ENCODE measurements at places on chromosomes 3 and 15.

DNA sequence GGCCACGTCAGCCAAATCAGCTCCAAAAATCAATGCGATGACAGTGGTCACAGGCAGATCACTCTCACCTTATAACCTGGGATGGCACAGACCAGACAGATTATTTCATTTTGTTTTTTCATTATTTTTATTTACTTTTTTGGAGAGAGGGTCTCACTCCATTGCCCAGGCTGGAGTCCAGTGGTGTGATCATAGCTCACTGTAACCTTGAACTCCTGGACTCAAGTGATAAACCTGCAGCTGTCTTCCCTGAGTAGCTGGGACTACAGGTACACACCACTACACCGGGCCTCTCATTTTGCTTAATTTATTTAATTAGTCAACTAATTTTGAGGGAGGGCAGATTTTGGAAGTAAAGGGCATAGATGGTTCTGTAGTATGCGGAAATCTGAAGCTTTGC is 51.2 kb upstream of the ICE2 start:
- no peak for DNase-seq

GRCh38 chr3:122246199-122246598 is 62.7 kb downstream of the CASR start:
- DNase-seq, result no peak

DNA sequence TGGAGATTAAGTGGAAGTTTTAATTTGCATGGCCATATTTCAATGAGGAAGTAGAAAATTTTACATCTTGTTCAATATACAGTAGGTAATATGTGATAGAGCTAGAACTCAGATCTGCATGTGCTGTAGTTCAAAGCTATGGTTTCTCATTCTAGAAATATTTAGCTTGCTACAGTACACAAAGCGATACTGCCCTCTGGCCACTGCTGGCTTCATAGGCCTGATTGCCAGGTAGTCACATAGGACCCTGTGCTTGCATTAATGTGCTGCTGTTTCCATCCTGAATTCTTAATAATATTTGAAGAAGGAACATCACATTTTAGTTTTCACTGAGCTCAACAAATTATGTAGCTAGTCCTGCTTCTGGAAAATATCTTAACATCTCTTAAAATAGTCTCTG is 87.0 kb downstream of the PLSCR2 start:
- DNase-seq, result no peak

DNA sequence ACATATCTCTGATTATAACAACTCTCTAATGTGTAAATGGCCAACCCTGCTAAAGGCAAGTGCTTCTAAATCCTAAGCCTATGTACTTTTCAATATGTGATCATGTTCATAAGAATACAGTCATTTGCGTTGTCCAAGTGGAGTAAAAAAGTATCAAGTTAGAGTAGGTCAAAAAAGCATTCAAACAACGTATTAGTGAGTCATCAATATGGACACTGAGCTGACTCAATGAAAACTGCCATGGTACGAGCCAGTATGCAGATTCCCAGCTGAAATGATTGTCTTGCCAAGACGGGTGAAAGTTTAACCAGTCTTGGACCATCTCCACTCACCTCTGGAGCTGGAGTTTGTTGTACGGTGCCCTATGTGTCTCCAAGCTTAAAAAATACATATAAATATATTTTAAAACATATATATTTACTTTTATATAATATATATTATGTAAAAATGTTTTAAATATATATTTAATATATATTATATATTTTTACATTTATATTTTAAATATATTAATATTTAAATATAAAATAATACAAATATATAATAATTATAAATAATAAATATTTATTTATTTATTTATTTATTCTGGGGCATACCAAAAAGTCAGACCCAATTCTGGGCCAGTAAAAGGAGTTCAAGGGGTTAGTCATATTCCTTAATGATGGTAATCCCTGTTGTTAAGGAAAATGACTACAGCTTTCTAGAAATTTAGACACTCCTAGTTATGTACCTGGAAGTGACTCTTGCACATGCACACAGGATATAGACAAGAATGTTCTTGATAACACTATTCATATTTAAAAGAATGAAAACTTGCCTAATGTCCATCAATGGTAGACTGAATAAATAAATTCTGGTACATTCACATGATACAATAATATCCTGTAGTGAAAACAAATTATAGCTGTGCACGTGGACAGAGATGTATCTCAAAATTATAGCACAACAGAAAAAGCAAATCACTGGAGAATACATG is 27.2 kb downstream of the PLSCR4 start:
- DNase-seq, result no peak

DNA sequence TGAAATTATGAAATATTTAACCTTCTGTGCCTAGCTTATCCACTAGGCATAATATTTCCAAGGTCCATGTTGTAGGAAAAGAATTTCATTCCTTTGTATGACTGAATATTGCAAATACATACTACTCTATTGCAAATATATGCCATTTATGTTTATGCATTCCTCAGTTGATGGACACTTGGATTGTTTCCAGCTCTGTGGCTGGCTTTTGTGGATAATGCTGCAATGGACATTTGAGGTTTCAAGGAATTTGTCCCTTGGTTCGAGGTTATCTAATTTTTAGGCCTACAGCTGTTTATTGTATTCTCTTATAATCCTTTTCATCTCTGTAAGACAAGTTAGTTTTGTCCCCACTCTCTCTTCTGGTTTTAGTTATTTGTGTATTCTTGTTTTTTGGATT is 7.7 kb upstream of the AADACL2 start:
- DNase-seq, result no peak

GRCh38 chr3:42682301-42683070 is 2.9 kb upstream of the KLHL40 start:
- DNase-seq, result no peak

DNA sequence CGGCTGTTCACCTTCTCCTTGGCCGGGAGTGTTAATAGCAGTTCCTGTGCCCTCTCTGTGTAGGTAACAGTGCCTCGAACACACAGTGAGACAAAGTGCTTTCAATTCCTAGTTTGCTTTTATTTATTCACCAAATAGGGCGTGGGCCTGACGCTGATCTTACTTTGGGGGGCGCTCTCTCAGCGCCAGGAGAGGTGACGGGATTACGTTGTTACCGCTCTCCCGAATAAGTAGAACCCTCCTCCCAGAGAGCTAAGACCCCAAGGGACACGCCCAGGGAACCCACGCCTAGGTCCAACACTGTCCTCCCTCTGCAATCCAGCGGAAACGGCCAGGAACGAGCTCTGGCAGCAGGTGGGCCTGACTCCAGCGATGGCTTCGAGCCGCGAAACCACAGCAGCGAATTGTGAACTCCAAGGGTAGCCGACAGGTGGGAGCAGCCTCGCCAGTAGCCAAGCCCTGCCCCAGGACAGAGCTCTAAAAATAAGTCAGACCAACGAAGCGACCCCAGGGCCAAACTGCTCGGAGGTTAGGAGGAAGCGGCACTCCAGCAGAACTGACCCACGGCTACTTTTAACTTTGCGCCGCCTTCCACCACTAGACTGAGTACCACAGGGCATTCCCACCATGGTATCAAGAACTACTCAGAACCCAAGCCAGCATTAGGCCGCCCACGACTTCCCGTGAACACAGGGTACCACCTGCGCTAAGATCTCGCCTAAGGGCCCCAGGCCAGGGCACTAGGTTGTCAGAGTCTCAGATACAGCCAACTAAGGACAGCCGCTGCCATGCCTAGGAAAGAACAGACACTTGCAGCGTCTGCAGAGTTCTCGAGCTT is 1.6 kb upstream of the SIN3A start:
- DNase-seq, result peak; percentile 69

DNA sequence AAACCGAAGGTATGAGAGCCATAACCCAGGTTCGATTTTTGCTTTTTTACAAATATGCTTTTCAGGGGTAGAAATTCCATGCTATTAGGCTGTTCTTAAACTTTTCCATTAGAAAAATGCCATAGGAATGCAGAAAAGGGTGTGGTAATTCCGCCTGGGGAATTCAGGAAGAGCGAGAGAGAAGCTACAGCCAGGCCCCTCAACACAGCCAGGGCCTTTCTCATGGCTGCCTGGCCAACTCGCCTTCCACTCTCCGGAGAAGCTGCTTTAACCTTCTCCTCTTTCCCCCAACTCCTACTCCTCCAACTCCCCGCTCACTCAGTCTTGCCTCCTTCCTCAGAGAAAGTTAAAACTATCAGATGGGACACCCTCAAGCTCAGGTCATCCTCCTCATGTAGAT is 9.1 kb upstream of the TICRR start:
- DNase-seq, result no peak

DNA sequence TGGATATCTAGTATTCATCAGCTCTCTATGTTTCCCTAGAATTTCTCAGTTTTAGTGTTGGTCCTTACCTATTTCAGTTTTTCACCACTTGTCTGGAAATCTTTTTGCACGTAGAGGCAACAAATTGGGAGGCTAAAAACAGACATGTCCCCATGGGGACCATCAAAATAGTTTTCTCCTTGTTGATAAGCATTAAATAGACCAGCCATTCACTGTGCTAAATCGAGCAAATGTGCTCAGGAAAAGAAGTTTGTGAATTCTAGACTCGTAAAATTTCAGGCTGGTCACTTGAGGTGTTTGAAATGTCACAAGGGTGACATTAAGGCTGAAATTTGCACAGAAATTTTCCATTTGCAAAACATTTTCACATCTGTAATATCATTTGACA is 102.6 kb downstream of the SPATA16 start:
- DNase-seq, result no peak

- DNase-seq, result no peak
Observed at GRCh38 chr3:168341192-168341815, 245.6 kb upstream of the GOLIM4 start.

GRCh38 chr3:65905771-65906170 is 132.9 kb downstream of the MAGI1 start:
- no peak for DNase-seq

- DNase-seq, result no peak
Observed at GRCh38 chr3:195005251-195005620, 265.7 kb downstream of the XXYLT1 start.

- DNase-seq, result no peak
Observed at GRCh38 chr3:177552051-177552450, 354.8 kb upstream of the TBL1XR1 start.

DNA sequence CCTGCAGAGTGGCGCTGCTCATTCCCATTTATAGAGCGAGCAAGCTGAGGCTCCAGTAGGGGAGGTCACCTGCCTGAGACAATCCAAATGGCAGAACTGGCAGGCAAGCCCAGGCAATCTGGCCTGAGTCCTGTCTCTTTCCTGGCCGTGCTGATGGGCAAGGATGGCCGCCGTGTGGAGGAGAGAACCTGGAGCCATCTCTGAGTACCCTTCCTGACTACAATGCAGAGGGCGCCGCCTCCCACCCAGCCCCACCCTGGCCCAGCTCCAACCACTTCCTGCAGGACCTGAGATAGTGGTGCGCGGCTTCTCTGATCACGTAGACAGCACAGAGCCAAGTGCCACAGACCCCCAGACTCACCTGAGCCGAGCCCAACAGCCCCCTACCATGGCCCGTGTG is 7.0 kb downstream of the TLR9 start:
- DNase-seq, result no peak

GRCh38 chr3:119148493-119149180 is 2.7 kb downstream of the TEX55 start:
- no peak for DNase-seq

DNA sequence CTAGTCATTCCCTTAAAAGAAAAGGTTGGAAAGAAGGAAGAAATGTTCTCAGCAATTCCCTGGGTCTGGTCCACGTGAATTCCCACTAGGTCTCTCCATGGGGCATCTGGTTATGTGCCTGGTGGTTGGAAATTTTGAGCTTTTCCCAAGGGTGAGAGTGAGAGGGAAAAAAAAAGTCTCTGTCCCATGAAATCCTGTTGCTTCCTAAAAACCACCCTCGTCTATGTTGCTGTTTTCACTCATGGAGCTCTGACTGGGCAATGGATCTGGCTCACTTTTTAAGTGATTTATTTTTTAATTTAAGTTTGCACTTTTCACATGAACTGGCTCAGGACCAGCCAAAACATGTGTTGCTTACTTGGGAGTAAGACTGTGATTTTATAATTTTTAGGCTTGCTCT is 190.1 kb downstream of the CHST2 start:
- DNase-seq, result no peak

DNA sequence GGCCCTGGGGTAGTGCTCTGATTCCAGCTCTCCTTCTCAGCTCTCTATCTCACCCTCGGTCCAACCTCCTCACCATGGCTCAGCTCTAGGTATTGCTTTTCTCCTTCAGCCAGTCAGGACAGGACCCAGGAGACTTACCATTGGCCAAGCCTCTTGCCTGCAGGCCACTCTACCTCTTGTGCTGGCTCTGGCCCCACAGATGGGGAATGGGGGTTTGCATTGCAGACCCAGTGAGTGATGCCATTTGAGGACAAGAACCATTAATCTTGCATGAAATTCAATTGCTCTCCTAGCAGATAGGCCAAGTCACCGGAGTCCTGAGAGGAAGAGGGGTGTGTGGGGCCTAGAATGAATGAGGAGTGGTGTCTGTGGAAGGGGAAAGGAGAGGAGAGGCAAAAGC is 6.1 kb upstream of the RPP25 start:
- DNase-seq, result no peak

- DNase-seq, result no peak
Observed at GRCh38 chr15:95252404-95252803, 1021.0 kb downstream of the MCTP2 start.

GRCh38 chr3:187748050-187748481 is 2.8 kb upstream of the BCL6 start:
- DNase-seq, result peak; percentile 92

DNA sequence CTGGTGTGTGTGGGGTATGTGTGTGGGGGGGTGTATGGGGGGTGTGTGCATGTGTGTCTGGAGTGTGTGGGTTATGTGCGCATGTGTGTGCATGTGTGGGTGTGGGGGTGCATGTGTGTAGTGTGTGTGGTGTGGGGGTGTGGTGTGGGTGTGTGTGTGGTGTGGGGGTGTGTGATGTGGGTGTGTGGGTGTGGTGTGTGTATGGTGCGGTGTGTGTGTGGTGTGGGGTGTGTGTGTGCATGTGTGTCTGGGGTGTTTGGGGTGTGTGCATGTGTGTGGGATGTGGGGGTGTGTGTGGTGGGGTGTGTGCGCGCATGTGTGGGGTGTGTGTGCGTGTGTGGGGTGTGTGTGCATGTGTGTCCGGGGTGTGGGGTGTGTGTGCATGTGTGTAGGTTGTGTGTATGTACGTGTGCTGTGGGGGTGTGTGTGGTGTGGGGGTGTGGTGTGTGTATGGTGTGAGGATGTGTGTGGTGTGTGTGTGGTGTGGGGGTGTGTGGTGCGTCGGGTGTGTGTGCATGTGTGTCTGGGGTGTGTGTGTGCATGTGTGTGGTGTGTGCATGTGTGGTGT is 6.2 kb upstream of the OCA2 start:
- DNase-seq, result no peak

DNA sequence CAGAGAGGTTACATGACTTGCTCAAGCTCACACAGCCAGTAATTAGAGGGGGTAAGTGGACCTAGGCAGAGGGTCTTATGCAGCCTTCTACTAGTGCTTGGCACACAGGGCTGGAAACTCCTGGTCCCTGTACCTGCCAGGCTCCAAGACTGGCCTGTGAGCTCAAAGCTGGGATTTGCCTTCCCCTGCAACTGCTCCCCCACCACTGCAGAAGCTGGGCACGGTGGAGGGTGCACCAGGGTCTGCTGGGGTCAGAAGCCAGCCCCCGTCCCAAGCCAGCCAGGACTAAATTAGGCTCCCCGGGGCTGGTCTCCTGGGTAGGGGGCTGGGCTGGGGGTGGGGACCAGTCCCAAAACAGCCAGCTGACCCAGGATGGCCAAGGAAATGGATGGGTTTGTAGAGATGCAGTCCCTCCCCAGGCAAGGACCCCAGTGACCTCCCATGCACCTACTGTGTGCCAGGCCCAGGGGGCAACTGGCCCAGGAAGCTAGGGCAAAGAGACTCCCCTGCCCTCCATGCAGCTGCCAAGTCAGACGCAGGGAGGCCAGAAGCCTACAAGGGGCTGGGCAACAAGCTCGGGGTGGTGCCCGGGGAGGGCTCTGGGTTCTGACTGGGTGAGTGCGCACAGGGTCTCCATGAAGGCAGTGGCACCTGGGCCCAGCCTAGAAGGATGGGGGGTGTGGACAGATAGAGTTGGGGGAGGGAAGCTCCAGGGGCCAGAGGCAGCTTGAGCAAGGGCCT is 51.8 kb upstream of the LINGO1 start:
- no peak for DNase-seq

Data from NCI-H2081 (cell line).